ENCODE measurements at places on chromosomes 4 and X. TPM values are rescaled to one million over a fixed set of nuclear protein-coding genes. Genes with fewer than 3 reads are reported as not detected.

DNA sequence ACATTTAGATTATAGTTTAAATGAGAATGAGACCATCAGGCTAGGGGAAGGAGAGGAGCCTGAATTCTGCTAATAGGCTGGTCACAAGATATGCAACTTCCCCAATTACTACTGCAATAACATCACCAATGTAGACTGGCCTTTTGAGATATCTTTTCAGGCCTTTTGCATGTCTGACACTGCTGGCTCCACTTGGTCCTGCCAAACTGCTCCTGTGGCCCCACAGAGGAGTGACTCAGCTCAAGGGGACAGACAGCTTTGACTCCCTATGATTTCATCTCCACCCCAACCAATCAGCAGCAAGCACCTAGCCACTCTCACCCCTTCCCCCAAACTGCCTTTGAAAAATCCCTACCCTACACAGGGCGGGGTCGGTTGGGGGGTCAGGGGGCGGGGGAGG is 22.8 kb downstream of the GPRIN3 start:
- DNase-seq: no peak

ADH1A gene
- not detected for total RNA-seq

CYSLTR1 gene
- 11.8 TPM for total RNA-seq

FAAH2 gene
- 0.81 TPM for total RNA-seq

- no peak for DNase-seq
These were observed 104.4 kb downstream of the CHRNA9 start for GRCh38 chr4:40439519-40439918.

DNA sequence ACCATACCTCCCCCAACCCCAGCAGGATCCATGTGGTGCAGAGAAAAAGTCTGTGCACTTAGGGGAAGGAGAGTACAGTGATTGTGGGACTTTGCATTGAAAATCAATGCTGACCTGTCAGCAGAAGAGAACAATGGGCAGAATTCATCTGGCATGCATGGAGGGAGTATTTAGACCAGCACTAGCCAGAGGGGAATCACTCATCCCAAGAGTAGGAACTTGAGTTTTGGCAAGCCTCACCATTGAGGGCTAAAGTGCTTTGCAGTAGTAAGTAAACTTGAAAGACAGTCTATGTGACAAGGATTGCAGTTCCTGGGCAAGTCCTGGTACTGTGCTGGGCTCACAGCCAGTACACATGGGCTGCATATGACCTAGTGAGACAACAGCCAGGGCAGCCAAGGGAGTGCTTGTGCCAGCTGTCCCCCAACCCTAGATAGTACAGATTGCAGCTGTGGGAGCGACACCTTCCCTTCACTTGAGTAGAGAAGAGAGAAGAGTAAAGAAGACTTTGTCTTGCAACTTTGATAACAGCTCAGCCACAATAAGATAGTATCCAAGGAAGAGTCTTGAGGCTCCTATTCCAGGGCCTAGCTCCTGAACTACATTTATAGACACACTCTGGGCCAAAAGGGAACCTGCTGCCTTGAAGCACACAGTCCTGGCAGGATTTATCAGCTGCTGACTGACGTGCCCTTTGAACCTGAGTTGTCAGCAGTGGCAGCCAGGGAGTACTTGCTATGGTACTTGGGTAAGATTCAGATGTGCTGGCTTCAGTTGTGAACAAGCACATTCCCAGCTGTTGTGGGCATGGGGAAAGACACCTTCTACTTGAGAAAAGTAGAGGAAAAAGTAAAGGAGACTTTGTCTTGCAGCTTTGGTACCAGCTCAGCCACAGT is 48.7 kb downstream of the HDX start:
- DNase-seq: no peak

GRCh38 chr4:124459941-124460310 is 252.6 kb downstream of the ANKRD50 start:
- no peak for DNase-seq

ARX gene
- not detected for total RNA-seq

PDCL2 gene
- total RNA-seq: not detected

DNA sequence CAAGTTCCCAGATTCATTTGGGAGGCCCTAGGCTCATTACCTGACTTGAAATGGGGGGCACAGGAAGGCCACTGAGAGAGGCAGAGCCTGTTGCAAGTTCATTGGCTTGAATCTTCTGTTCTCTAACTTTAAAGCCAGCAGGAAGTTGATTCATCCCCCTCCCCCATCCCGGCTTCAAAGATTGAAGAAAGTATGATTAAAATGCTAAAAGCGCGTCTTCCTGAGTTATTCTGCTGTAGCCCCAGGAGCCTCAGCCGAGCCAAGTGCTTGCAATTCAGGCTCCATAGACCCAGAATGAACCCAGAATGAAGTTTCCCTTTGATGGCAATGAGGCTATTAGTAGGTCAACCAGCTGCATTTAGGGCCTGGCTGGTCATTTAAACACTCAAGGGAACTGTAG is 14.7 kb downstream of the CHST7 start:
- DNase-seq: no peak

- no peak for DNase-seq
These were observed 676.8 kb downstream of the RAPGEF2 start for GRCh38 chr4:159779716-159780115.

- no peak for DNase-seq
These were observed 22.2 kb downstream of the TMPRSS11E start for GRCh38 chr4:68469482-68469881.
